ENCODE measurements at places on chromosomes 13 and 19.
A peak's percentile ranks its signal among the peaks of the same experiment; 100 is the strongest.

DNA sequence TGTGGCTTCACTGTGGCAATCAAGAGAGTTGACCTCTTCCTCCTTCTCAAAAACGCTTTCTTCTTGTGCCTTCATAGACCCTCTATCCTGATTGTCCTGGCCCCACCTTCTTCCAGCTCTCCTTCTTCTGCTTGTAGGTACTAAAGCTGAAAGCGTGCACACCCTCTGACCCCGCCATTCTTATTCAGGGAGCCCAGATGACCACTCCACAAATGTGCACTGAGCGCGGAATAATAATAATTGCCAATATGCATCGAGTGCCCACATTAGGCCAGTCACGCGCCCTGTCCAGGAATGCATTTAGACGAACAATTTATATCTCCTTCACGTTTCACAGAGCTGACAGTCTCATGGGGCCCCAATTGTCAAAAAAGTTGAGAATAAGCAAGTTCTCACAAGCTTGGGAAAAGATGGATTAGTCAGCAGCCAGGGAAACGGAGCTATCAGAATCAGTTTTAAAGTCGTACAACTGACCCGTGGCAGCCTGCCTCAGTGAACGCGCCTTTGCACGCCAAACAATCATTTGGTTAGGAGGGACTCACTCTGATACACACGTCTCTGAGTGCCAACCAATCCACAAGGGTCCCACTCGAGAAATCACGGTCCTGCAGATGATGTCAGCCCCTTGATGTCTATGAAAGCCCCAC, 36.7 kb upstream of the PEG3 start:
- no peak for DNase-seq

- DNase-seq, result no peak
These were observed 116.4 kb downstream of the TM9SF2 start for GRCh38 chr13:99617474-99618255.

GRCh38 chr19:52734331-52734892, 432 bp downstream of the ZNF611 start:
- peak; percentile 49 for DNase-seq

DNA sequence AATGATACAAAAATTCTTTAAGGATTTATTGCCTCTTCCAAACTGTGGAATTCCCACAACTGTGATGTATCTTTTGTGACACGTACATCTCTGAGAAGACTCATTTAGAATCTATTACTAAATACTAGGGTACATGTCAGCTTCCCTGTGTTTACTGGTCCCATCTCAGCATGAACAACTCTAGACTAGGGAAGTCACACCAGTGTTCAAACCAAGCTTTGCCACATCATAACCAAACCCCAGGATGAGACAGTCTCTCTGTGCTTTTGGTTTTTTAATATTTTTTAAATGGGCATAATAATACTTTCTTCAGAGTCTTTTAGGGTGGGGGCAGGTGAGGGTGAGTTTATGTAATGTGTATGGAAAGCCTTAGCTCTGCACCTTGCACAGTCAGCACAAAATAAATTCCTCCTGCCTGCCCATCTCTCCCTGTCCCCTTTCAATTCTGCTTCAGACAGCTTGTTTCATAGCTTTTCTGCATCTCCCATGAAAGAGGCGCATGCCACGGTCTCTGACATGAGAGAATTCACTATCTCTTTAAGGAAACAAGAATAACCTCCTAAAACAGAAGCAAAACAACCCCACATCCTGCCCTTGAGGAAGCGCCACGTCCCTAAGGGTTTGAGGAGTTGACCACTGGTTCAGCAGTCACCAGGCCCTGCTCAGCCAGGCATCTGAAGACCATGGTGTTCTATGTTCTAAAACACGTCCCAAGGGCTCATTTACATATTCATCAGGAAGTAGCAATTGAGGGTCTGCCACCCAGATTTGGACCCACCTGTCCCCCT, 174.5 kb downstream of the USP12 start:
- no peak for DNase-seq

DNA sequence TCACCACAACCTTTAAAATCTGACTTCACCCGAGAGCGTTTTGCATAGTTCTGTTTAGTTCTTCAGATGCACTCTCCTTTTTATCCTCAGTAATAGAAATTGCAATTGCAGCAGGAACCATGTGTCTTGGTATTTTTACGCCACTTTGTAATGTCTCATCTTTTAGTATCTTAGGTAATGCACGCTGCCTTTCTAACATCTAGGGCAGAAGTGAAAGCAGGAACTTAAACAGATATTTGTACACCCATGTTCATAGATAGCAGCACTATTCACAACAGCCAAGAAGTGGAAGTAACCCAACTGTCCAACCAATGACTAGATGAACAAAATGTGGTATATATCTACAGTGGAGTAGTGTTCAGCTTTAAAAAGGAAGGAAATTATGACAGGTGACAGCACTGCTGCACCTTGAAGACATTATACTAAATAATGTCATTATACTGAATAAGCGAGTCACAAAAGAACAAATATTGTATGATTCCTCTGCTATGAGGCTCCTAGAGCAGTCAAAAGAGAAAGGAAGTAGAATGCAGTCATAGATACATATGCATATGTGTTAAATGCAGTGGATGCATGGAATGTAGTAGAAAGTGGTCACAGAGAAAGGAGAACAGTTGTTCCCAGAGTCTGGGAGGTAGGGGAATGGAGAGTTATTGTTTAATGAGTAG, 105.9 kb upstream of the GJB6 start:
- DNase-seq, result no peak

DNA sequence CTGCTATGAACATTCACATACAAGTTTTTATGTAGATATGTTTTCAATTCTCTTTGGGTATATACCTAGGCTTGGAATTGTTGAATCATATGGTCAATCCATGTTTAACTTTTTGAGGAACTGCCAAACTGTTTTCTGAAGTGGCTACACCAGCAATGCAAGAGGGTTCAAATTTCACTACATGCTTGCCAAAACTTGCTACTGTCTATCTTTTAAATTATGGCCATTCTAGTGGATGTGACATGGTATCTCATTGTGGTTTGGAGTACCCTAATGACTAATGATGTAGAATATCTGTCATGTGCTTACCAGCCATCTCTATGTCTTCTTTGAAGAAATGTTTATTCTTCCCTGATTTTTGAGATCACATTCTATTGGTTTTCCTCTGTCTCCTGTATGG, 860.3 kb downstream of the DIAPH3 start:
- no peak for DNase-seq

DNA sequence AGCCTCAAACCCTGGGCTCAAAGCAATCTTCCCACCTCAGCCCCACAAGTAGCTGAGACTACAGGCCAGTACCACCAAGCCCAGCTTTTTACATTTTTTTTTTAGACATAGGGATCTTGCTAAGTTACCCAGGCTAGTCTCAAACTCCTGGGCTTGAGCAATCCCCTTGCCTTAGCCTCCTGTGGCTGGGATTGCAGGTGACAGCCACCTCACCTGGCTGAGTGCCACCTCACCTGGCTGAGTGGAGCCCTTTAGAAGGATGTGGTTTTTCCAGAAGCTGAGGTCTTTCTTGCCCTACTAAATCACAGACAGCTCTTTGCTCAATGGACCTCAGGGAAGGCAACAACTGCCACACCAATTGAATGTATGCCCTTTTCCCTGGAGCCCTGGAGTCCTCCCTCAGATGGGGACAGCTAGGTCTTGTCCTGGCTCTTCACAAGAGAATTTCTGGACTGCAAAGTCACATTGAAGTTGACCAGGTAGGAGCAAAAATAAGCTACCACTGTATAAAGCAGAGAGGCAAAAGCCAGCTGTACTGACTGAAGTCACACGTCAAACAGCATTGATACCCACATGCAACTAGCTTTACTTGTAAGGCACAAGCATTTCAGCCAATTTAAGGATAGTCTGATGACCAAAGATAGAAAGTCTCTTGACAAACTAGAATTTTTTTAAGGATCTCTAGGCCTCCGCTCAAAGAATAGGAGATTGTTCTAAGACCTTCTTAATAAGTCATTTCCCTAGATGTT, 14.0 kb downstream of the PDX1 start:
- no peak for DNase-seq

DNA sequence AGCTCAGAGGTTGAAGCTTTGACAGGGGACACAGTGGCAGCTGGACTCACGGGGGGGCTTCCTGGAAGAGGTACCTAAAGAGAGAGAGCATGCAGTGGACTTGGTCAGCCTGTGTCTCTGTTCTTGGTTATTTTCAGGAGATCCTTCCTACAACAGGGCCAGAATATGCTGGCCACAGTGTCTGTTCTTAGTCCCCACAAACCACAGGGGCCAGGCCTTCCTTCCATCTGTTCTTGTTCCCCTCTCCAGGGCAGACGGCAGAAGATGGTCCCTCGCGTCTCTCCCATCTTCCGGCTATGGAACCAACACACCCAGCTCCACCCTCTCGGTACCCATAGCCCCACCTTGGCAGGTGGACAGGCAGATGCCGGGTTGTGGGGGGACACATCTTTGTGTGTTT, 24.8 kb downstream of the MAST3 start:
- DNase-seq, result no peak

DNA sequence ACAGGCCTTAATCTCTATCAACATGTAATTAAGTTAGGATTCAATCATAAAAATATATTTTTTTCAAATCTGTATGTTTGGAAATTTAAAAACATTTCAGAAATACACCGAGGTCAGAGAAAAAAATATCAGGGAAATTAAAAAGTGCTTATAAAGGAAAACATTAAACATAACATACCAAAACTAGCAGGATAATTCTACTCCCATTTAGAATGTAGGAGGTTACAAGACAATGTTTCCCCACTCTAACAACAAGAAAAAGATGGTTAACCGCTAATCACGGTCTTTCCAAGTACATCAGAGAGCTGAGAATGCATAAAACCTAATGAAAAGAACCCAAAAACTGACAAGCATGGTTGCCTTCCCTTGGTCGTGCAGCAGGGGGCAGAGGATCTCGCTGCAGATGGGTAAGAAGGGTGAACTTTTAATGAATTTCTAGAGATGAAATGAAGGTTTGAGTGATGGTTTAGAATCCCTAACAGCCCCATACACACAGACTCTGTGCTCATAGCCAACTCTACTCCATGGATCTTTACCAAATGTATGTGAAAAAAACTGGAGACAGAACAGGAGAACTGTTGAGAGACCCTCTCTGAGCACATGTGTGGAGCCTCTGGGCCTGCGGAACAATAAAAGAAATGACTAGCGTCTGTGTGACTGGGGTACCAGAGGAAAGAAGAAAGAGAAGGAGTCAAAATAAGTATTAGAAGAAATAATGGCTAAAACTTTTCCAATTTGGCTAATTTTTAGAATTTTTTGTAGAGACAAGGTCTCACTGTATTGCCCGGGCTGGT, 51.3 kb upstream of the LSM14A start:
- DNase-seq, result no peak

DNA sequence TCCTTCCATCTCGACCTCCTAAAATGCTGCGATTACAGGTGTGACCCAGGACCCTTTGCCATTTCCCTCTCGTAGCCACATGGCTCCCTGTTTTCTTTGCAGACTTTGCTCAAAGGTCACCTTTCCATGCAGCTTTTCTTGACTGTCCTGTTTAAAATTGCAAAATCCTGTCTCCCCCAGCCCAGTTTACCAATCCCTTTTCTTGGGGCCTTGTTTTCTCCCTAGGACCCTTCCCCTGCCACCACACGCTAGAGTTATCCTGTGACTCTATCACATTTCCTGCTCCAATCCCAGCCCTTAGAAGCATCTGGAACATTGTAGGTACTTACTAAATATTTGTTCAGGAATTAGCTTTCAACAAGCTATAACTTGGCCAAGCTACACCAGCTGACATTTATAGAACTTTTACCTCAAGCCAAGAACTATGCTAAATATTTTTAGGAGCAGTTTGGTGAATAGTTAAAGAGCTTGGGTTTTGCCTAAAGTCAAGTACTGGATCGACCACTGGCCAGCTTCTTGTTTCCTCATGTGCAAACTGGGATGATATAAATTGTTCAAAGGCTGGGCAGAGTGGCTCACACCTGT, 9.1 kb upstream of the SERTAD3 start:
- no peak for DNase-seq

- DNase-seq, result no peak
These were observed 737.7 kb downstream of the PCDH9 start for GRCh38 chr13:66492479-66492878.

- DNase-seq, result no peak
These were observed 57.0 kb downstream of the PCDH20 start for GRCh38 chr13:61358599-61358998.

- DNase-seq, result no peak
These were observed 148.9 kb downstream of the TBC1D4 start for GRCh38 chr13:75333103-75333502.

DNA sequence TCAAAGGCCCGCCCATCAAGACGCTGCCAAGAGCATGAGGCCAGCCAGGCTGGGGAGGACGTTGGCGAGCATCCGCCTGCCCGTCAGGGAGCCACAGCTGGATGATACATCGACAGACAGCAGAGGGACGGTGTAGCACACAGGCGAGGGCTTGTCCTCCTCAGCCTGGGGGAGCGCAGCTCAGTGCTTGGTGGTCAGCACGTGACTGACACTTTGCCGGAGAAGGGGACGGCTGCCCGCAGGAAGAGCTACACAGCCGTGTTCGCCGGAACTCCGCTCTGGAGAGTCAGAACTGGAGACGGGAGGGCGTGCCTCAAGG, 34.1 kb downstream of the CSNK1G2 start:
- DNase-seq, result no peak

GRCh38 chr19:50252887-50253268, 49.5 kb downstream of the MYH14 start:
- DNase-seq, result no peak

- no peak for DNase-seq
These were observed 13.1 kb downstream of the C19orf47 start for GRCh38 chr19:40335101-40335500.

DNA sequence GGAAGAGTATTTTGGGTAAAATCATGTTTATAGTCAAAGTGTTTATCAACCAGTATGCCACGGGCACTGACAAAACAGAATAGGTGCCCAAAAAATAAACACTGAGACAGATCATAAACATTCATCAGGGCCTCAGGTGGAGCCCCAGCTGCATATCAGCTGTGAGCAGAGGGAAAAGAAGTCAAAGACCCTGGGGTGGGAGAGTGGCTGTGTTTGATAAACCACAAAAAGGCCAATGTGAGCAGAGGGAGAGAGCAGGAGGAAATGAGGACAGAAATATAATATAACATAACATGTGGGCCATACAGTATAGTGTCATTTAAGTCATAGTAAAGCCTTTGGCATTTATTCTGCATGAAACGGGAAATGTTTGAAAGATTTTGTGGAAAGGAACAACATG, 10.0 kb upstream of the EPSTI1 start:
- no peak for DNase-seq

DNA sequence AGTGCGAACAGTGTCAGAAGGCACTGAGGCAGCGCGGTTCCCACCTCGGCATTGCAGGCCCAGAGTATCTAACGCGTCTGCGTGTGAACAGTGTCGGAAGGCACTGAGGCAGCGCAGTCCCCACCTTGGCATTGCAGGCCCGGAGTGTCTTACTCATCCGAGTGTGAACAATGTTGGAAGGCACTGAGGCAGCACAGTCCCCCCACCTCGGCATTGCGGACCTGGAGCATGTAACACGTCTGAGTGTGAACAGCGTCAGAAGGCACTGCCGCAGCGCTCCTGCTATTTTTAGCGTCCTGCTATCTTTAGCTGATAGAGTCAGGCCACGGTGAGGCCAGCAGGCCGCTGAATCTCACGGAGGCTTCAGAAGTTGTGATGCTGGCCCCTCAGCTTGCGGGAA, 39.6 kb downstream of the ATP11A start:
- peak; percentile 80 for DNase-seq
